ENCODE measurements at places on chromosomes 5 and 9.

DNA sequence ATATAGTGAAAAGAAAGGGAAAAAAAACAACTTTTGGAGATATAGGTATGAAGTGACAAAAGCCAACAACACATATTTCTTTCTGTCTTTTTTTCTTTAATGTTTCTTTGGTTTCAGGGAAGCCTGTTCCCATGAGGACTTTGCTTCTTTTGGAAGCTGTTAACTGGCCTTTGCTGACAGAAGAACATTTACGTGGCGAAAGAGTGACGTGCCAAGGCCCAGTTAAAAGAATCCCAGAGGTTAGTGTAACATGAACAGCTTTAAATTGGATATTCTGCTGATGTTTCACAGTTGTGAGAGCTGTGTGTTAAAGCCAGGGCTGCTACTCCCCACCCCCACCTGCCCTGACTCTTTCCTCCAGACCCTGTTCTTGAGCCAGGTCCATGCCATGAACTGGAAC is 275.9 kb downstream of the CRB2 start:
- no peak for DNase-seq

DNA sequence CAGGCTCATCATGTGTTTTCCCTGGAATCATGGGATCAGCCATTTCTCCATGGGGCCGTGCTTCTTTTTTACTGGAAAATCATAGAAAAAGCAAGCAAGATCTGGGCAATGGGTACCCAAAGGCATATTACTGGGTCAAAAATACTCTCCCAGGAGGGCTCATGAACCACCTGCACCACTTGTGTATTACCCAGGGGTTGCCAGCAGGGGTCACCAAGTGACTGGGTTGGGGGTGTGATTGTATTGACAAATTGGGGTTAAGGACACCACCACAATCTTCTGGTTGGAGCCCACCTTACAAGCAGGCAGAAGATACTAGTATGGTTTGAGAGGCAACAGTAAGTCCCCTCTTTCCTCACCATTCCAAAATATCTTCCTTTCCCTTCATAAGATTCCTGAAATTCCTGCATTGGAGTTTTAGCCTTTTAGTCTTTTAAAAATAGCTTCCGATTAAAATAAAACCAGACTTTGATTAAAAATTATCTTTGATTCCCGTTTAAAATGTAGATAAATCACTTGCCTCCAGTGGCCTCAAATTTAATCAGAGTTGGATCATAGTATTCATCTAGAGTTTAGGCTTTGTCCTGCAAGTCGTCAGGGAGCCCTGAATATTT is 603.3 kb downstream of the KIF4B start:
- no peak for DNase-seq

DNA sequence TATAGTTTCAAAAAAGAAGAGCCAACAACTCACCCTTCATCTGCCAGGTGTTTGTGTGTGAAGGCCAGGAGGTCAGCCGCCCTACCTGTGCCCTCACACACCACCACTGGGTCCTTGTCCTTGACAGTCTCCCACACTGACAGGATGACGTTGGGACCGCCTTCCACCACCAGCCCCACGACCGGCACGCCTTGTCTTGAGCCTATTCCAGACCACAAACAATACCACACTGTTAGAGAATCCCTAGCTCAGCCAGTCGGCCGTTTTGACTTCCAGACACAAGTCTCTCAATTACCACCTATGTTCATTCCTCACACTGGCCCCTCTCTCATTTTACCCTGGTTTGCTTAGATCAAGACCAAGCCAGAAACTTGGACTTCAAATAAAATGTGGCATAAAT is 66.1 kb downstream of the TRPM6 start:
- DNase-seq = no peak

GRCh38 chr5:117263231-117263630 is 688.6 kb upstream of the SEMA6A start:
- DNase-seq = no peak

DNA sequence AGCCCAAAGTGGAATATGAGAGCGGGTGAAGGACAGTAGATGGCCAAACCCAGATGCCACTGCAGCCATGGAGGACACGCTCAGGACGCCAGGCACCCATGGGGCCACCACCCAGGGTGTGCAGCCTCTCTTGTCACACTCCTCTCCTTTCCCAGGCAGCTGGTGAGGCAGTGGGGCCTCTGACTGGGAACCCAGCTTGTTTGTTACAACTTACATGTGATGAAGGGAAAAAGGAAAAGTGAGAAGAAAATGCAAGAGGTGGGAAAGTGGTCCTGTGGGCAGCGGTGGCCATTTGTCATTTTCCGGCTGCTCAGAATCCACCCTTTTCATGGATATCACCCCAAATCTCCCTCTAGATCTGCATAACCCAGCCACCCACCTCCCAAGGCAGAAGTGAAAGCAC is 62.7 kb upstream of the UNC5A start:
- DNase-seq = no peak

- DNase-seq = no peak
Measured at GRCh38 chr9:109101810-109102209, 17.9 kb downstream of the TMEM245 start.

Data from DMS79 (cell line).